ENCODE measurements at places on chromosomes 5 and 9.

DNA sequence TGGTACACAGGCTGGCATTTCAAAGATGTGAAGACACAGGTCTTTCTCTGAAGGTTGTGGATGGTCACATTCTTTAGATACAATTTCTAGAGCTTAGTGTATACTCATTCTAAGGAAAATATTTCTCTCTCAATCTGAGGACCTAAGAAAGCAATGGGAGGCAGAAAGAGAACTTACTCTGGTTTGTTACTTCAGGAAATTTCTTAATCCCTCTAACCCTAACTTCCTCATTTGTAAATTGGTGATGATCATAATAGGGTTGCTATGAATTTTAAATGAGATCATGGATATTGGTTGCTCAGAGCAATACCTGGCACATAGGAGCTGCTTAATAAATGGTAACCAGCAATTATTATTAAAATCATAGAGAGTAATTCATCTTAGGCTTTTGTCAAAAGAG, 22.1 kb downstream of the FAM170A start:
- no peak for DNase-seq

GRCh38 chr9:87713278-87713987, 12.5 kb upstream of the CTSL start:
- peak; percentile 62 for DNase-seq

DNA sequence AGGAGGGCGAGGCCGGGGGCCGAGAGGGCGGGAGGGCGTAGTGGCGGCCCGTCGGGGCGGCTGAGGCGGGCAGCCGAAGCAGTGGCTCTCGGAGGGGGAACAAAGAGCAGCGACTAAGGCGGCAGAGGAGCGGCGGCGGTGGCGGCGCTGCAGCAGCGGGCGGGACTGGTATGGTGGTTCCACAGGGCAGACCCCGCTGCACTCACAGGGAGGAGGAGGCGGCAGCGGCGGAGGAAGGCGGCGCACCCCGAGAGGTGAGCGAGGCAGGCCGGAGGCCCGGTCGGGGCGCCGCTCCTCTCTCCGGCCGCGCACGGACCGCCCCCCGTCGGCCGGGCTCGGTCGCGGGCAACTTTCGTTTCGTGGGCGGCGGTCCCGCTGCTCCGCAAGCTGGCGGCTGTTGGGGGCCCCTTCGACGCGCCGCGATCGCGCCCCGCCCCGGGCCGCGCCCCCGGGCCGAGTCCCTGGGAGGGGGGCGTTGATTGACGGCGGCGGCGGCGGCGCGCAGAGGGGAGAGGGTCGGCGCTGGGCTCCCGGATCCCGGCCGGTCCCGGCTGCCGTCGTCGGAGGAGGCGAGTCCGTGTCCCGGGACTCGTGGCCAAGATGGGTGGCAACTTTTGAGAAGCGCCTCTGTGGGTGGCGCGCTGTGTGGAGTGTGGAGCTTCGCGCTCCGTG, 467 bp downstream of the CNOT6 start:
- DNase-seq = peak; percentile 12

GRCh38 chr5:179371121-179371510, 25.9 kb upstream of the ADAMTS2 start:
- DNase-seq = no peak

GRCh38 chr9:132757016-132757415, 86.8 kb downstream of the GTF3C4 start:
- no peak for DNase-seq

- no peak for DNase-seq
Observed at GRCh38 chr9:89011683-89012082, 20.4 kb downstream of the S1PR3 start.

GRCh38 chr5:130529511-130530485, 625.5 kb downstream of the CHSY3 start:
- DNase-seq = no peak

- no peak for DNase-seq
Observed at GRCh38 chr9:94799578-94800264, 73.2 kb downstream of the AOPEP start.

GRCh38 chr9:1837453-1838084, 177.6 kb upstream of the SMARCA2 start:
- peak; percentile 61 for DNase-seq

DNA sequence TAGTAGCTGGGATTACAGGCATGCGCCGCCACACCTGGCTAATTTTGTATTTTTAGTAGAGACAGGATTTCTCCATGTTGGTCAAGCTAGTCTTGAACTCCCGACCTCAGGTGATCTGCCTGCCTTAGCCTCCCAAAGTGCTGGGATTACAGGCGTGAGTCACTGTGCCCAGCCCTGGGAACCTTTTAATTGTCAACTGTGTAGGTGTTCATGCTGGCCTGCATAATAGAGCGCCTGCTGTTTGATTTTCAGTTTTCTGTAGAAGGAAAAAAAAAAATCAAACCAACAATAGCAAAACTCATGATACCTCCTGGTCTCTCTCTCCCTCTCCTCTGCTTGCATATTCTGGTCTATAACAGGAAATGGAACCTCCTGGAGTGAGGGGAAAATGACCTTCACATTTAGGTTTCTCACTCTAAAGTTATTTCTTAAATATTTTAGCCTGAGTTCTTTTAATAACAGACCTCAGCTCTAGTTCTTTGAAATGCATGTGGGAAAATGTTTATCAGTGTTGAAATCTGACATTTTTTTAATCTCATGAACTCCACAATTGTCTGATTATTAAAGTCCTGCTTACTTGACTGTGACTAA, 51.7 kb downstream of the EXOSC2 start:
- no peak for DNase-seq

- no peak for DNase-seq
Observed at GRCh38 chr9:121721058-121721350, 69.6 kb downstream of the DAB2IP start.

- DNase-seq = peak; percentile 27
Observed at GRCh38 chr5:76527685-76528161, 95.5 kb downstream of the F2RL2 start.

GRCh38 chr9:123450996-123451395, 95.0 kb downstream of the CRB2 start:
- no peak for DNase-seq

DNA sequence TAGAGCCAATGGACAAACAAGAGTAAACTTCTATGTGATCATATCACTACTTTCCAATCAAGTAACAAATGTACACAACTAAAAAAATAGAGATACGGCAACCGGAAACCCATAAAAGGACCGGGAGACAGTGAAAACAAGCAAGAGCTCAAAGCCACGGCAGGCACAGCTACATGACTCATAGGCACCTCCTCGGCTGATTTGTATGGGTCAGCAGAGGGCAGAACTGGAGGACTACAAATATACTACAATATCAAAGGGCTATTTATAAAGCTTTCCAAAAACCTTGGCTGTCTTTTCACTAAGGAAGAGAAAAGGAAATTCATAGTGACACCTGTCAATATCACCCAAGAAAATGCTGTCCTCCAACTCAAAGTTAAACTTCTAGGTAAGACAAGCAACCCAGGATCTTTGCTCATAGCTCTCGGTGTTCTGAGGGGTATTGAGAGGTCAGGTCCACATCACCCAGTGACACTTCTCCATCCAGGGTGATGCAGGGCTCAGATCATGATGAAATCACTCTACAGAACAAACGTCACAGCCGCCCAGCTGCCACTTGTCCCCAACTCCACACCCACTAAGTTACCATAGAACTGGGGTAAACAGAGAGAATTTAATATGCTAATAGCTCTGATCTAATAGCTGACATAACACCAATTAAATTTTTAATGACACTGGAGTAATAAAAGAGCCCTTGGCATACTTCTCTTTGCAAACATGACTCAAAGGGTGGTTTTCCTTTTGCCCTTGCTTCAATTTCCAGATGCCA, 41.3 kb downstream of the PFDN1 start:
- peak; percentile 85 for DNase-seq

- no peak for DNase-seq
Observed at GRCh38 chr5:393846-394275, 49.1 kb upstream of the EXOC3 start.

DNA sequence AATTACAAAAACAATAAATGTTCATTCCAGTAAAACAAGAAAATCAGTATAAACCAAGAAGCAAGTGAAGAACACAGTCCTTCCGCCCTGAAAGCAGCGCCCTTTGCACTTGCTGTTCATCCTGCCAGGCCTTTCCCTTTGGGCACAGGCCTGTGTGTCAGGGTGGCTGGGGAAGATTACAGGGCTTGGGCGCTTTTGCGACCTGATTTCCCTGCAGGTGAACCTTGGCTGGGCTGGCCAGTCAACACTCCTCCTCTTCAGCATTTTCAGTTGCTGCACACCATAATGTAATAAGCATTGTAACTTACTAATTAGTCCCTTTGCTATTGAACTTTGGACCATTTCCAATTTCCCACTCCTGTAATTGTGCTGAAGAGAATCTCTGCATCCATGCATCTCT, 38.6 kb upstream of the TDRD7 start:
- DNase-seq = no peak

DNA sequence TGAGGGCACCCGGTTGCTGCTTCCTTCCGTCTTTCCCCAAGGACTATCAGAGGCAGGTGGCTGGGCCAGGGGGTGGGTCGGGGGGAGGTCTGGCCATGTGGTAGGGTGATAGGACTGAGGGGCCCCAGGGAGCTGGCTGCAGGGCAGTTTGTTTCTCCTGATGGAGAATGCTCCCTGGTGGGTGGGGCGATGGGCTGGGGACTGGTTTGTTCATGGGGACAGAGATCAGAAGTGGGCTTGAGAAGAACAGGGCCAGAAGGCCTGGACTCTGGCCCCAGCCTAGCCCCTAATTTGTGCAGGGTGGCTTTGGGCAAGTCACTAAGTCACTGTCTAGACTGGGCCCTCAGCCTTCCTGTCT, 117.4 kb downstream of the RGS3 start:
- DNase-seq = no peak

DNA sequence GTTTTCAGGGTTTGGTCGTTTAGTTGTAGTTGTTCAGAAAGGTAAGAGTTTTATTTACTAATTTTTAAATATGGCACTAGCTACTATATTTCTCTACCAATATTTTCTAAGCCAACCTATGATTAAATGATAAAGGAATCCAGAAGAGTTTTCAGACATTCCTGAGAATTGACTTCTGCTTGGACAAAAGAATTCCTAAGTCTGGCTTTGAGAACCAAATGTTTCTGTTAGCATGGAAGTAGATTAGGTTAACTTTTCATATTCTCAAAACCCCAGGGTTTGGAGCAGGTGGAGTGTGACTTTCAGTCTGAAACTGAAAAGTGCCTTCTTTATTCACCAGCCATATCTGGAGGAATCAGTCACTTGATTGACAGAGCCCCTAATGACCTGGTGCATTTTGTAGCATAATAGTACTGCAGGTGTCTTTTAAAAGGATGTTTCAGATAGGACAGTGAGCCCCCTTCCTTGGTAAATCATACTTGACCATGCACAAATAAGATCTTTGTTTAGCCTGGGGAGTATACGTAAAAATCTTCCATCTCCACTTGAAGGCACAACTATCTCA, 457.0 kb upstream of the ZNF462 start:
- no peak for DNase-seq

DNA sequence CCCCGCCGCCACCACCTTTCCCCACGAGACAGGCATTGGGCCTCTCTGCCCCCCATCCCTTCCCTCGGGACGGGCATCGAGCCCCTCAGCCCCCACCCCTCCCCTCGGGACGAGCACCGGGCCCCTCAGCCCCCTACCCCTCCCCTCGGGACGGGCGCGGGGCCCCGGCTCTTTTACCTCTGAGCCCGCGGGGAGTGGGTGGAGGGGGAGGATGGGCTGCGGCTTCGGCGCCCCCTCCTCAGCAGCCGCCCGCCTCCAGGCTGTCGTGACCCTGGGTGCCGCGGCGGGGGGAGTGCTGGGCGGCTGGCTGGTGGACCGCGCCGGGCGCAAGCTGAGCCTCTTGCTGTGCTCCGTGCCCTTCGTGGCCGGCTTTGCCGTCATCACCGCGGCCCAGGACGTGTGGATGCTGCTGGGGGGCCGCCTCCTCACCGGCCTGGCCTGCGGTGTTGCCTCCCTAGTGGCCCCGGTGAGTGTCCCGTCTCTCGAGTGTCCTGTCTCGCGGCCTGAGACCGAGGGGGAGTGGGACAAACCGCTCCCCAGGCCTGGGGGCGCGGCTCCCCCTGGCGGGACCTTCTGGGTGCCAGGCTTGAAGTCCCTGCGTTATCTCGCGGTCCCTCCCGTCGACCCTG, 791 bp downstream of the SLC2A8 start:
- DNase-seq = peak; percentile 36

- no peak for DNase-seq
Observed at GRCh38 chr5:95043234-95043633, 241.7 kb downstream of the MCTP1 start.

DNA sequence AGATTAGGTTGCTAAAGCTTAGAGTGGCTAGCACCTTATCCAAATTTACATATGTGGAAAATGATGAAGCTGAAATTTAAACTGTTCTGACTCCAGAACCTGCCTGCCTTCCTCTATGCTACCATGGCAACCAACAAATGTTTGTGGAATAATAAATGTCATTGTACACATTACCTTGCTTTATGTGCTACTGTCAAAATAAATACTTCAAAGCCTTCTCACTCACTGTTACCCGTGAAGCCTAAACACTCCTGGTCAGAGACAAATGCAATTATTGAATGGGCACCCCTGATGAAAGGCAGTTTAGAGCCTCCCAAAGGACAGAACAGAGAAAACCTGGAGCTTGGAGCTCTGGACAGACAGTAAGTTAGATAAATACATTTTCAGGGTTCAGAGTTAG, 158.6 kb downstream of the FAM114A2 start:
- DNase-seq = no peak

- DNase-seq = no peak
Observed at GRCh38 chr9:78874061-78874460, 577.1 kb downstream of the PSAT1 start.

DNA sequence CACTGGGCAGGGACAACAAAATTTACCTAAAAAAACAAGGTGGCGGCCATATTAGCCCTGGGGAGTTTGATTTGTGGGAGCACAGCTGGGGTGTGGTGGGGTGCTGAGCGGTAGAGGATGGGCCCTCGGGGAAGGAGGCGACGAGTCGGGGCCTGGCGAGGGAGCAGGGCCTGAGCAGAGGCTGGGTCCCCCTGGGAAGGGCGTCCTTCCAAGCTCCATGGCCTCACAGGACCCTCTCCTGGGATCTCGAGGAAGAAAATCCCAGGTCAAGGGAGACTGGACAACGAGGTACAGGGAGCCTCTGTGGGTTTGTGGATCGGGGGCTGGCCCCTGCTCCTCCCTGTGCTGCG, 165.5 kb downstream of the CACNA1B start:
- no peak for DNase-seq

GRCh38 chr9:32551276-32552051, 663 bp upstream of the SMIM27 start:
- DNase-seq = peak; percentile 58

DNA sequence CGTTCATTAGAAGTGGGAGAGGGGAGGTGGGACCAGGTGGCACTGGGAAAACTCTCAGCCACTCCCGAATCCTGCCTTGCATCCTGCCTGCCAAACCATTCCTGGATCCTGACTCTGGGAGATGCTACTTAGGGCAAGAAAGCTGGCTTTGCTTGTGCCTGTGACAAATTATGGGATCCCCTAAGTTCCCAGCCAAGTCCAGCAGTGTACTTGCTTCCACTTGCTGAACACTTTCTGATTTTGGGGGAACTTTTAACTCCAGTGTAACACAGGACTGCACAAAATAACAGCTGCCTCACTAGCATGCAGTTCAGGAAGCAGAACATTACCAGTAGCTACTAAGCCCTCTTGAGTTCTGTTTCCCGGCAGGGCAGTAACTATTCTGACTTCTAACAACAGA, 12.5 kb upstream of the NKX2-5 start:
- no peak for DNase-seq

GRCh38 chr5:12691330-12691729, 787.1 kb upstream of the CTNND2 start:
- DNase-seq = no peak

Data from HepG2 (cell line).